H1 (cell line): ENCODE measurements at places on chromosomes 6 and 20. TPM values are rescaled to one million over a fixed set of nuclear protein-coding genes. Genes with fewer than 3 reads are reported as not detected.

The BACH2 gene
- 5.9 and 8.0 TPM in 2 replicates for total RNA-seq

The TFAP2D gene
- not detected in 2 replicates for total RNA-seq

- DNase-seq = no peak
Observed at GRCh38 chr20:54162378-54163009, 11.3 kb downstream of the CYP24A1 start.

DNA sequence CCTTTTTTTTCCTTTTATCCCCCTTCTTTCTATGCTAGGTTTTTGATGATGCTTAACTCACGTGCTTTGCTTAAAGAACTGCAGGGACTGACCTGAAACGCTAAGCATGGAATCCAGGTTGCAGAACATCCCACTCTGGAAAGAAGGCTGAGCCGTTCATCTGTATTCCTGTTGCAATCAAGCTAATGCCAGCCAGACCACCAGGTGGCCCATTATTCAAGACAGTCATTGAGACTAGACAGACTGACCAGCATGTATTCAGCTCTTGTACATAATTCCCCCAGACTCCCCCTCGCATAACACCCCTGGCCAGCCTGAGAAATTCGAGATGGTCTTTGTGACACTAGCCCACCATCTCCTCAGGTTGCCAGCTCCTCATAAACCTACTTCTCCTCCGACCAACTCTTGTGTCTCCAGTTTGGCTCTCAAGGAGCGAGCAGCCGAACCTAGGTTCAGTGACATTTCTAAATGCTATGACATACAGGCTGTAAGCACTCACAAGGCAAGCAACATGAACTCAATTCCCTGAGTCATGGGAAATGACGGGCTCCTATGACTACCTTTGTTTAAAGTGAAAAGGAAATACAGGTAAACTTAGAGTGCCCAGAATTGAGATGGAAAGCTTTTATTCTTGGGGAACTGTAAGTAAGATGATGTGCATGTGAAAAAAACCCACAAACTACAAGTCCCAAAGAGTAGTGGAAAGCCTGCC is 309.3 kb upstream of the CDYL start:
- no peak for DNase-seq

The TREML1 gene
- not detected in 2 replicates for total RNA-seq

GRCh38 chr6:56794421-56794820 is 151.7 kb upstream of the DST start:
- DNase-seq = peak; percentile 58

- no peak for DNase-seq
Observed at GRCh38 chr6:127160484-127160883, 42.0 kb downstream of the RSPO3 start.

DNA sequence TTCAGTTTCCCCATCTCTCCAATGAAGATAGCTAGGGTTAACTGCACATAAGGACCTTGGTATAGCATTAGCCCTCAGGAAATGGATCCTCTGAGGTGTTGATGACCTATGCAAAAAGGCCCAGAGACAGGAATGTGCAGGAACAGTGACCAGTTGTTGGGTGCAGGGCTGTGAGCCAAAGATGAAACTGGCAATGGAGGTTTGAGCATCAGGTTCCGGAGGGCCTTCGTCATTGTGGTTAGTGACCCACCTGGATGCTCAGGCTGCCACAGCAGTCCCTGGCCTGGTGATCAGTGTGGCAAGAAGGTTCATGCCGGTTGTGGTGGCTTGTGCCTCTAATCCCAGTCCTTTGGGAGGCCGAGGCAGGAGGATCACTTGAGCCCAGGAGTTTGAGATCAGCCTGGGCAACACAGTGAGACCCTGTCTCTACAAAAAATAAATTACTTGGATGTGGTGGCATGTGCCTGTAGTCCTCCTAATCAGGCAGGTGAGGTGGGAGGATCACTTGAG is 43.7 kb downstream of the TM9SF4 start:
- DNase-seq = no peak

DNA sequence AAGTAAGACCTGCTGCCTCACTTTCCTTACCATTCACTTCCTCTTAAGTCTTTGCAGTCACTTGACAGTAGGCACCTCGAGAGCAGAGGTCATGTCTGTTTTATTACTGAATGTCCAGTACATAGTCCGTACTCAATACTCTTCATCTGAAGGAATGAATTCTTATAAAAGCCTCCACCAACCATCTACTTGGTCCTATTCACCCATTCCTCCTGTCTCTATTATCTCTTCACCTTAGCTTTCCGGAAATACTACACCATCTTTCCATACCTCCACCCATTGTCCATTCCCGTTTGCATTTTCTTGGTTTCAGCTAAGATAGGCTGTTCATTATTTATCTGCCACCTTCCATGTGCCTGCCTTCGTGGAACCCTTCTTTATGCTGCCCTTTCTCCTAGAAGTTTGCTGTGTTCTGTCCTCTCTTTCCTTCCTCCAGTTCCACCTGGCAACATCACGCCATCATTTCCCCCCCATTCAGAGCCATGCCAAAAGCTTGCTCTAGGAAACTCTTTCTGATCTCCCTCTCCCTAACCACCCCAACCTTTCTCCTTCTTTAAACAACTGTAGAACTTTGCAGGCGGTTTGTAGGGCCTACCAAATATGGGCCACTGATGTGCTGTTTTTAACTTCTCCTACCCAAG is 38.3 kb downstream of the ENPP1 start:
- no peak for DNase-seq

DNA sequence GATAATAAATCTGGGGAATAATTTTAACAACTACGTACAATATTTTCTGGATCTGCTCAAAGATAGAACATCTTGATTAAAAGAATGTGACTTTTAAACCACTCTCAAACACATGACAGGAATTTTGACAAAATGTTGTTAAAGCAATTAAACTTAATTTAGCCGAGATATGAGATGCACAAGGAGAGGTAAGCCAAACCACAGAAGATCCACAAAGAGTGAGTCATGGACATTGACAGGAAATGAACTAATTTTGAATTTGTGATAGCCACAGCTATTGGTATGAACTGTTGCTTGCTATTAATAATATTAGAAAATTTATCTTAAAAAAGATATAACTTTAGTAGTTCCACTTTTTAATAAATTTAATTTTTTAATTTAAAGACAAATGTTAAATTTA is 27.8 kb upstream of the VGLL2 start:
- no peak for DNase-seq
